ENCODE measurements at places on chromosomes 16 and 17.

DNA sequence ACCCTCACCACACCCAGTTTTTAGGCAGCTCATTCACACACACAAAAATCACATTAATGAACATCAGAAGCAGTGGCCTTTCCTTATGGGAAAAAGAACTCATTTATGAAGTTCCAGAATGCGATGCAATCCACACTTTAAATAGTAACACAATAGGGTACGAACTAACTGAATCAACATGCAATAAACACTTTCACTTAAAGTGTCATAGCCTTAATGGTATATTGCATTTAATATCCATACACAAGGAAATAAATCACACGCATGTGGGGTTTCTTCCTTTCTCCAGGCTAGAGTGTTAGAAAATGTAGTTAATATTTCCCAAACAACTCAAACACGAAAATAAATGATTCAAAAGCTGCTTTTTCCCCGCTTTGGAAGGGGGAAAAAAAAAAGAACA, 19.7 kb downstream of the ADCY9 start:
- no peak for ATAC-seq

DNA sequence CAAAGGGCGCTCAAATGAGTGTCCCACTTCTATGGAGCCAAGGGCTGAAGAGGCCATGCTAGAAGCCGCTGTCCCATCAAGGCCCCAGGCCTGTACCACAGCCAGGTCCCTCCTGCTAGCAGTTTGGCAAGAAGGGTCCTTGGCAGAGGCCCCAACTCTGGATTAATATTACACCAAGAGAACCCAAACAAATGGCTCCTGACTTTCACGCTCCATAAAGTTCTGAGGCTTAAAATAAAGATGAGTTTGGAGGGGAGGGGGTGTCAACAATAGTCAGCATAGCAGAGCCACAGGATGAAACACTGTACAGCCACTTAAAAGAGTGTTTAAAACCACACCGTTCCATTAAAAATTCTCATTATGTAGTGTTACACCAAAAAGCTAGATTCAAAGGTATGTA, 30.5 kb downstream of the CUEDC1 start:
- ATAC-seq, result no peak

- ATAC-seq, result no peak
Measured at GRCh38 chr16:5005916-5006315, 27.8 kb downstream of the NAGPA start.

DNA sequence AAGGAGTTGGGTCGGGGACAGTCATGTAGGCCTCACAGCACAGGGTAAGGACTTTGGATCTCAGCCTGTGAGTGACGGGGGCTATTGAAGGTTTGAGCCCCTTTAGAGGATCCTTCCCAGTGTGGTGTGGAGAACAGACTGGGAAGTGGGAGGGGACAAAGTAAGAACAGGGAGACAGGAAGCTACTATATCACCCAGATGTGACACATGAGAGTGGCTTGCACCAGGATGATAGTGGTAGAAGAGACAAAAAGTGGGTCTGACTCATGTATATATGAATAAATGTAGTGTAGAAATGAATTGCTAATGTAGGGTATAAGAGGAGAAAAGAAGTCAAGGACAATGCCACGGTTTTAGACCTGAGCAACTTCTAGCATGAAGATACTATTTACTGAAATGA, 4.5 kb downstream of the NUP93 start:
- no peak for ATAC-seq

DNA sequence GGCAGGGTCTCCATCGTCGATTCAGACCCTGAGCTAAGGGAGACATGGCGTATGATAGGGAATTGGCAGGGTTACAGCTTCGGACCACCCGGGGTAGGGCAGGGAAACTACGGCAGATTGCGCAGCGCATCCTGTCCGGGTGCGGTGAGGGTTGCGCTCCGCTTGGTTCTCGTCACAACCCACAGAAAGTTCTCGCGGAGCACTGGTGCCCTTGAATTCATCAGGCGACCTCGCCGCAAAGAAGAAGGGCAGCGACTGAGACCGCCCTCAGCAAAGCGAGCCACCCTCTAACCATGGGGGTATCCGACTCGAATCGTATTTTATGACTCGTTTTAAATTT, 1.2 kb downstream of the HS3ST3B1 start:
- no peak for ATAC-seq

GRCh38 chr16:89134269-89134668, 37.3 kb upstream of the CDH15 start:
- no peak for ATAC-seq

All from motor neuron (in vitro differentiated cells).